LHCN-M2 (cell line): ENCODE measurements at places on chromosomes 13 and 19.

- no peak for DNase-seq
Measured at GRCh38 chr13:96540670-96541069, 450.8 kb downstream of the HS6ST3 start.

GRCh38 chr19:58387338-58388174 is 487 bp downstream of the RPS5 start:
- DNase-seq, result peak; percentile 55

- DNase-seq, result peak; percentile 68
Measured at GRCh38 chr19:18846862-18847548, 15.2 kb downstream of the UPF1 start.

GRCh38 chr19:1591421-1592023 is 1.1 kb downstream of the MBD3 start:
- DNase-seq, result no peak
